GM04504 (cell line): ENCODE measurements at places on chromosomes 7 and 10.

DNA sequence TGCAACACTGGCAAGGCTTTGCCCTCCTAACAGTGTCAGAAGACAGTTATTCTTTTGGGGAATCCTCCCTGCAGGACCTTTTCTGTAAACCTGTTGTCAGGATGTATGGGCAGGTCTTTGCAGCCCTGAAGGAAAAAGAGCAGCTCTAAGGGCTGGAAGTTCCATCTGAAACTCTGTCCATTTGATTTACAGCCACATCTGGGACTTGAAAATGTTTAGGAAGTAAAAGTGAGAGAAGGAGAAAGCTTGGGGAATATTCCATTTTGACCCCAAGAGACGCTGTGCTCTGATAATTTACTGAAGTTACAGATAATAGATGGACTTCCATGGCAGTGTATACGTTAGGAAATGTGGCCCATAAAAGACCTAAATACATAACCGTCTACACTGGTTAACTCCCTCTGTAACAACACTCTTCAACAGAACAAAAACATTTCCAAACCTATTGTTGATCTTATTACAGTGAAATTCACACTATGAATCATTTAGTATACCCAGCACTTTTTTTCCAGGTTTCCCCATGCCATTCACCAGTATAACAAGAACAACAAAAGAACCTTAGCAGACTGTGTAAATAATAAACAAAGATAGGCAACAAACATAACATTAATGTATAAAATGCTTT lies 89.1 kb downstream of the KIAA1549 start:
- no peak for DNase-seq

GRCh38 chr10:128630787-128631252 lies 504.6 kb upstream of the MKI67 start:
- DNase-seq, result no peak

GRCh38 chr10:71623098-71623985 lies 96.2 kb downstream of the C10orf105 start:
- no peak for DNase-seq

DNA sequence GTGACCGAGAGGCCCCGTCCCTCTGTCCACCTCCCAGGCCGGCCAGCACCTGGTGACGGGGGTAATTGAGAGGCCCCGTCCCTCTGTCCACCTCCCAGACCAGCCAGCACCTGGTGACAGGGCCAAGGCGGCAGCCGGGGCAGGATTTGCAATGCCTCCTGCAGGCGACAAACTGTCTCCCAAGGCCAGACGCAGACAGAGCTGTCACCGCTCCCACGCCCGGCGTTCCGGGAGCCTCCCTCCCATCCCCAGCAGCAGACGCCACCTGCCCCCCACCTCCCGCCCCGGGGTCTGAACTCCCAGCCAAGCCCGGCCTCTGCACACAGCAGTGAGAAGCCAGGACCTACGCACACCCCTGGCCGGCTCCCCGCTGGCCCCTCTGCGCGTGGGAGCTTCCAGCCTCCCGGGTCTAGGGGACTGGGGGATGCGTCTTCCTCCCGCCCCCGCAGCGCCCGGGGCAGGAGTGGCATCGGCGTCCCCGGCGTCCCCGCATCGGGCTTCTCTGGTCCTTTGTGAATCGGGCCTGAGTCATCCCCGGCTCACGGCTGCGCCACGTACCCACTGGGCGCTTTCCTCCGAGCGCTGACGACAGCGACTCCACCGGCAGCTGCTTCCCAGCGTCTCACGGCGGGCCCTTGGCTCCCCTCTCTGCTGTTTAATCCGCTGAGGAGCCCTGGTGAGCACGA lies 95.1 kb upstream of the DIP2C start:
- DNase-seq, result peak; percentile 62

DNA sequence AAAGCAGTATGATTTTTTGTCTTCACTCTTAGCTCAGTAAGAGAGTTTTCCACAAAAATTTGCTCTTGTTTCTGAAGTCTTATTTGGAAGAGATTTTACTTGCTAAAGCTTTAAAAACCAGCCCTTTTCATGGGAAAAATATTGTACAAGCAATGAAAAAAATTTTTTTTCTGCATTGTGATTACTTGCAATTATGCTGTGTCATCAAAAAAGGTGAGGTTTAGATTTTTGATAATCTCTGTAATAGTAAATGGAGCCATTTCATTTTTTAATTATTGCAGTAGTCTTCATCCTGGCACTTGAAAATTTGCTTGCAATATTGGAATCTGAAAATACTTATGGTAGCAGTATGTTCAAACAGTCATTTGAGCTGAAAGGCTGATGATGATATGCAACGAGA lies 447.4 kb downstream of the SH2D4B start:
- DNase-seq, result no peak

DNA sequence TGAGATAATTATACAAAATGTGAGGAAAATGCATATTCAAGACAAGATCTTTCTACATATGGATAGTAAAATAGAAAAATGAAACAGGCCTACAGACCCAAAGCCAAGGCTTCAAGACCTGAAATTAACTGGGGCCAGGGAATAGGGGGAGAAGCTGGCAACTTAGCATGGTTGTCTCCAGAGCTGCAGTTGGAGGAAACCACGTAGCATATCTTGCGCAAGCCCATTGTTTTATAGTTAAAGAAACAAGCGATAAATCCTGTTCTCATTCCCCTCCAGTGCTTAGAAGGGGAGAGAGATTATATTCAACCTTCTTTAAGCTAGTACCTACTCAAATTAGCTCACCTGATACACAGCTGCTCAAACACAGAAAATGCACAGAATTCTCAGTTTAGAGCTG lies 197.1 kb downstream of the SORCS1 start:
- DNase-seq, result no peak

GRCh38 chr7:66211429-66211828 lies 6.3 kb downstream of the TPST1 start:
- DNase-seq, result no peak

DNA sequence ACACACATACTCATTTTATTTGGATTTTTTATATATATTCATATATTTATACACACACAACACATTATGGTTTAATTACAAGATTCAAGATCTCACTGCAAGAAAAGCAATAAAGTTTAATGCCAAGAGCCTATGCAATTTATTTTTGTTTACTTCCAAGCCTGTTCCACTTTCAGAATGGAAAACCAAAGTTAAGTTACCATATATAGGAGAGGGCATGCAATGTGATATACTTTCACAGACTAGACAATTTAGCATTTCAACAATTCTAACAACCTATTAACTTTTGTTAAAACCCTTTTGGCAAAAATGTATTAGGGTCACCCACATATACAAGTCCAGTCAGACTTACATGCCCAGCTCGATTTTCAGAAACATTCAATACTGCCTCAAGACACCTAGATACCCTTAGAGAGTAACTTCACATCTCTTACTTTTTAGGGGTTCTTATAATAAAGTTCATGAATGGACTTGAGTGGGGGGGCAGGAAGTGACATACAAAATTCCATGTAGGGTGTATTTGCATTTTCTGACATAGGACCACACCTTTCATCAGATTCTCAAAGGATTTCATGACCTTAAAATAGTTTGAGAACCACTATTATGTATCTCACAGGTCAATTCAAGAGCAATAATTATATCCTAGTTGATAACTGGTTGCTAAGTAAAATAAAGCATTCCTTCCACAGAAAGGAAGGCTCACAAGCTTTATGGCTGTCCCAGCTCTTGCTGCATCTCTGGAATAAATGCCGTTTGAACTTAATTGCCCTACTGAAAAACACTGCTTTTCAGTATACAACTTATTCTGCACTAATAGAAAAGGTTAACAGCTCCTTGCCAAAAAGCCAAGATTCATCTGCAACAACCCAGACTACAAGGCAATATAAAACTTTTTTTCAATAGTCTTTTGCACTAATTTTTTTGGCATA lies 2.5 kb downstream of the P4HA1 start:
- DNase-seq, result no peak

GRCh38 chr7:94276795-94277194 lies 117.9 kb upstream of the COL1A2 start:
- no peak for DNase-seq

DNA sequence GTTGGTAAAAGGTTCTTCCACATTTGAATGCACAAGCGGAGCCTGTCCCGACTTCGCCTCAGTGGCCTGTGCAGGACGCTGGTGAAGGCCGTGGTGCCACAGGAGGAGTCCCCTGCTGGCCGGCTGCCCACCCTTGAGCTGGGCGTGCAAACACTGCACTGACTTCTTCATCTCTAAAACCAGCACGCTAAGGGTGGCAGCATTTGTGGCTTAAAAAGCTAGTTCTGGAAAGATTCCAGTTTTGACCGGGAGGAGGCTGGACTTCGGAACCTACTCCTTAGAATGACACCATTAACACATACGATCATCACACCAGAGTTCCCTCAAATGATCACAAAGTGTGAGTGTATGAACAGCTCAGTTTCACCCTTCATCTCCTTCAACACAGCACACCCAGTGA lies 102.4 kb downstream of the SMURF1 start:
- DNase-seq, result no peak

- DNase-seq, result no peak
These were observed 250.2 kb downstream of the SH2D4B start for GRCh38 chr10:80787952-80788351.

- DNase-seq, result no peak
These were observed 21.6 kb upstream of the PDCD4 start for GRCh38 chr10:110850099-110850498.

- DNase-seq, result no peak
These were observed 132.2 kb downstream of the PDE1C start for GRCh38 chr7:31937982-31938381.

DNA sequence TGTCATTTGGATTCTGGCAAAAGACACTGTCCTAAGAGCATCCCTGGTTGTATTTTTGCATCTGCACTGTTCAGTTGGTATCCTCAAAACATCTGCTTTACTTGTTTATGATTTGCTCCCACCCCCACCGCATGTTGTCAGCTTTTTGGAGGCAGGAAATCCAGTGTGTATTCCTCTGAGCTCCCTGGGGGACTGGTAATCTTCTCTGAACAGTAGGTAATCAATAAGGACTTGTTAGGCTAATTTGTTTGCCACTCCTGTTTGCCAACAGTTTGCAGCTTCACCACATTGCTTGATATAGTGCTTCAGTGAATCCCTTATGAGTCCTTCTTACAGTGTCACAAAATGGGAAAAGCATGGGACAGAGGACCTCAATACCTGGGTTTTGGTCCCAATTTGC lies 49.1 kb downstream of the FEZF1 start:
- no peak for DNase-seq

GRCh38 chr10:112981553-112981952 lies 31.5 kb downstream of the TCF7L2 start:
- no peak for DNase-seq

DNA sequence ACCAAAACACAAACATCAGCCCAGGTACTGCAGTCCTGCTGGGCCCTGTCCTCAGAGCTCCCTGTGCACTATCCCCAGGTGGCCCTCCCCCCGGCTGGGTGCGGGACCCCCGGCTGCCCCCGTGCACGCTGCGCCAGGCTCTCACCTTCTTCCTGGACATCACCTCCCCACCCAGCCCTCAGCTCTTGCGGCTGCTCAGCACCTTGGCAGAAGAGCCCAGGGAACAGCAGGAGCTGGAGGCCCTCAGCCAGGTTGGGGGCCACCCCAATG lies 14.3 kb downstream of the ATG9B start:
- no peak for DNase-seq

- DNase-seq, result no peak
These were observed 159.3 kb upstream of the TMEM196 start for GRCh38 chr7:19932549-19933249.

DNA sequence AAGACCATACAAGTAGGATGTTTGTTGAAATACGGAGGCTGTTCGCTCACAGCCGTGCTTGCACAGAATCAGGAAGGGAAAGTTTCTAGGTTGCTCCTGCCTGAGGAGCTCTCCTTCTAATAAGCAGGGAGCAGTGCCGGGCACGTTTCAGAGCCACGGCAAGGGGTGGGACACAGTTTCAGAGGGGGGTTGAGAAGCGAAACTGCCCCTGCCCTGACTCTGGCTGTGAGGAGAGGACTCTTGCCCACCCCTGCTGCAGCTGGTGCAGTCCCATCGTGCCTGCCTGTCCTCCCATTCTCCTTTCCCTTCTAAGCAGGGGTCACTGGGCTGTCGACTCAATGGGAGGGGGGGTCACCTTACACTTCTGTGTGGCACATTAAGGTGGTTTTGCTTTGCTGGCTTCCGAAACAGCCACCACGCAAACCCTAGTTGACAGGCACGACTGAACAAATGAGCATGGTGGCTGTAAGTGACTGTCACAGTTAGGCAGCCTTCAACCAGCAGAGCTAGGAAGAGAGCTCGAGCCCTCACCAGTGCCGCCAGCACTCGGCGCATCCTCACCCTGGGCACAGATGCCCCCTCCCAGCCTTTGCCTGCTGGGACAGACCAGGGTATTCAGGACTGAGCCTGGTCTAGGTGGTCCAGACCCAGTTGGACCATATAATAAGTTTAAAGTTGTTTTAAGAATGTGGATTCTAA lies 37.5 kb downstream of the ZNF467 start:
- no peak for DNase-seq

- no peak for DNase-seq
These were observed 342.4 kb downstream of the BBS9 start for GRCh38 chr7:33471636-33472242.

DNA sequence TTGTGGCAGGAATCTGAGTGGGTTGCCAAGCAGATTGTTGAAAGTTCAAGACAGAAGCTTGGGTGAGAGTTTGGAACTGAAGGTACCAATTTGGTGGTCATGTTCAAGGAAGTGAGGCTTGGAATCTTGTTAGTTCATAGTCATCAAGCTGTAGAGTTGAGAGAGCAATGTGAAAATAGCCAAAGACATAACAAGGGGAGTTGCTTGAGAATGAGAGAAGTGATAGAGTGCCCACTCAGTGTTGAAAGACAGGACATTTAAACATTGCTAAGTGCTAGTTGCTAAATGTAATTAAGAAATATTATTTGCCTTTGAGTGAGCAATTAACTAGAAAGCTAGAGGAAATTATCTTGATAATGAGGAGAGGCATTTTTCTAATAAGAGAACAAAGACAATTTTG lies 17.0 kb downstream of the ITGB8 start:
- DNase-seq, result no peak

- no peak for DNase-seq
These were observed 318.1 kb downstream of the KCNMA1 start for GRCh38 chr10:77319557-77319956.

GRCh38 chr7:106865130-106866041 lies at the start of gene PIK3CG:
TSS of gene PIK3CG (plus strand) at chr7:106865282. CDS start at chr7:106867562, 2,280 bp downstream.
- no peak for DNase-seq

- DNase-seq, result no peak
These were observed 35.4 kb upstream of the FAM133B start for GRCh38 chr7:92625617-92626016.
